ENCODE measurements at places on chromosomes 2 and 18.
A peak's percentile ranks its signal among the peaks of the same experiment; 100 is the strongest.

DNA sequence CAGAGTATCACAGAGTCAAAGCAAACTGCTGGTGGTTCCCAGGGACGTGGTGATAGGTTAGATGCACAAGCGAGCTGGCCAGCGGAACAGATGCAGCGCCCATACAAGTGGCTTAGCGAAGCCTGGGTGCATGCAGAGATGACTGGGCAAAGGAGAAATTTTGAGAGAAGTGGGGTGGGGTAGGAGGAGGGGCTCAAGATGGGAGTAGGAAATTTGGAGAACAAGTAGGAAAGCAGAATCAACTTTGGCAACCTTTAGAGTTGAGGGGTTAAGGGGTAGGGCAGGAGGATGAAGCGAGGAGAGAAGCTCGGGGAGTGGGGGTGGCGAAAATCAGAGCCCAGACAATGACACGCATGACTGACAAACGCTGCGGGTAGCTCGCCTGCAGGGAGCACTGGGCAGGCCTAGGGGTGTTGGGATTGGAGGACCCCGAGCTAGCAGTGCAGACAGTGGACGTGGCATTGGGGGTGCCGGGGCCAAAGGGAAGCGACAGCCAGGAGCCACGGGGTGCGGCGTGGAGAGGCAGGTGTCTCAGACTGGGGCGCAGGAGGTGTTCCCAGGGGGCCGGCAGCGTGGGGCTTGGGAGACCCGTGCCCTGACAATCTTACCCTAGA lies 431 bp downstream of the FAM98A start:
- peak; percentile 8 for DNase-seq

GRCh38 chr18:7567474-7568425 lies 634 bp downstream of the PTPRM start:
- no peak for DNase-seq

- DNase-seq, result no peak
Observed at GRCh38 chr2:218716070-218716469, 5.4 kb downstream of the TTLL4 start.

DNA sequence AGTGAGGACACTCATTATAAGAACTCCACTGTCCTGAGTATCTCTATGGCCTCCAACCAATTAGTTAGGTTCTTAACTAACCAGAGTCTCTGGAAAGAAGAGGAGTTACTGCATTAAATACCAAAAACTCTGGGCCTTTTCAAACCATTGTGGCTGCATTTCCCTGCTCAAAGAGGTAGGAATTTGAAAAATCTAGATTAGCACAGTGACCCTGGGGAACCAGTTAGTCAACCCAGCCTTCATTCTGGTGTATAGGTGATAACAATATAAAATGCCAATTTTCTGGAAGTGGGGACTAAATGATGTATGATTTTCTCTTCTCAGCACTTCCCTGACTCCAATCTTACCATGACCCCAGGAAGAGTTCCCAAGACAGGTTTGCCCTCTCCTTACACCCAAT lies 287.8 kb upstream of the SETBP1 start:
- no peak for DNase-seq

GRCh38 chr18:13302040-13302439 lies 83.5 kb downstream of the LDLRAD4 start:
- DNase-seq, result no peak

DNA sequence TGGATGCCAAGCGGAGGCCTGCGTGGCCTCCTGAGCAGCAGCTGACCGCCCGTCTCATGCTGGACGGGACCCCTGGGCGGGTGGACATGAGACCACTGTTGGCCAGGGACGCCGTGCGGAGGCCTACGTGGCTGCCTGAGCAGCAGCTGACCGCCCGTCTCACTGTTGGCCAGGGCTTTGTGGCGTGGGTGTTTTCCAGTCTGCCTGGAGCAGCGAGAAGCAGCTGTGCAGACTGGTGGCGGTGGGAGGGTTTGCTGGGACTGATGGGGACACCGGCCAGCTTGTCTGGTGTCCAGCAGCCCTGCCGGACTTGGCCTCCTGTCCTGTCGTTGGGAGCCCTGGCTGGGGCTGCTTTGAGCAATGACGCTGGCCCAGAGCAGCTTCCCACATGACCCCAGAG lies 5.8 kb upstream of the D2HGDH start:
- no peak for DNase-seq

DNA sequence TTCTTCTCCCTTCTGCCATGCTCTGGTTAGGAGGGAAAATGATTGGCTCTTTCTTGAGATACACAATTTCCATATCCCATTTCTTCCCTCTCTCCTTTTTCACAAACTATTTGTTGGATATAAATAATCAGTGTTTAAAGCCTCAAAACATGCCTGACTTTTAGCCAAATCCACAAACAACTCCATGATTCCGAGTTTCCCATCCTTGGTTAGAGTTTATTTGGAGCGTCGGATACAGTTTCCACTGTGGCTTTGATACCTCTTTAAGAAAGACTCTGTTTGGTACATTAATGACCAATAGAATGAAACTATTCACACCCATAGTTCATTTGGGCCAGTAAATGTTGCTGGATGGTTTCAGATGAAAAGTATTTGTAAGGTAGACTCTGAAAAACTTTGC lies 5.9 kb upstream of the FHL2 start:
- no peak for DNase-seq

- DNase-seq, result no peak
Observed at GRCh38 chr2:144097440-144098225, 422.3 kb downstream of the ZEB2 start.

DNA sequence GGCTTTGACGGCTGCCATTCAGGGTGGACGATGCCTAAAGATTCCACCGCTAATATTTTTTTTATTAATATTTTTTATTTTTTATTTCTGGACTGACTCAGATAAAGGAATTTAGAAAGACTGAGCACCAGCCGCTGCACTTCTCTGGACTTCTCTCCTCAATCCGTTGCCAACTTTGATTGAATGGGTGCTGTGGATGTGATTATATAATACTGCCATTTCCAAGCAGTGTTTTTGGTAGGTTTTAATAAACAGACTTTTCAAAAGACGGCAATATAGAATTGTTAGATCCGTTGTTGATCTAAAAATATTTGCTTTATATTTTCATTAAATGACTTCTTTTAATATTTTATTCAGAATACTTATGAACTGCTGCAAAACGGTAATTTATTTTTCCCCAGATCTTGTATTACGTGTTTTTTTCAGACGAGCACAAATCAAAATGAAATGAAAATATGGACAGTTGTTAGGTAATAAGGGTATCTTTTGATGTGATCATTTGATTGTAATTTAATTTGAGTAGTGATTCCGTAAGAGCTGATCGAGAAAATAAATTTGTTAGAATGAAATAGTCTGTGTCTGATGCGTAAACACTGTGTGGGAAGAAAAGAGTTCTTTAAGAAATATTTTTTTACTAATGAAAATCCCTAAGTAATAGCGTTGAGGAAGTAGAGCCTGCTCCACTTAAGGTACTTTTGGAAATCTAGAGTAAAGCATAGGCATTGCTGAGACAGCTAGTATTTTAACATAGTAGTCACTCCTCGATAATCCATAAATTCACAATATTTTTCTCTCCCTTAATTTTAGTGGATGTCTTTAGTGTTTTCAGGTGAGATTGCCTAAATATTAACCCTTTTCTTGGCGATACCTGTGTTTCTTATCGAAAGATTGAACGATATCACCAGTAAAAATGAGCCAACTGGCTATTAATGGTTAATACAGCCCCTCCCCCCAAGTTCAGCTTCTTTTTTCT lies 4.4 kb downstream of the POU3F3 start:
- DNase-seq, result no peak

GRCh38 chr2:121253021-121253673 lies 31.9 kb downstream of the TFCP2L1 start:
- DNase-seq, result no peak

DNA sequence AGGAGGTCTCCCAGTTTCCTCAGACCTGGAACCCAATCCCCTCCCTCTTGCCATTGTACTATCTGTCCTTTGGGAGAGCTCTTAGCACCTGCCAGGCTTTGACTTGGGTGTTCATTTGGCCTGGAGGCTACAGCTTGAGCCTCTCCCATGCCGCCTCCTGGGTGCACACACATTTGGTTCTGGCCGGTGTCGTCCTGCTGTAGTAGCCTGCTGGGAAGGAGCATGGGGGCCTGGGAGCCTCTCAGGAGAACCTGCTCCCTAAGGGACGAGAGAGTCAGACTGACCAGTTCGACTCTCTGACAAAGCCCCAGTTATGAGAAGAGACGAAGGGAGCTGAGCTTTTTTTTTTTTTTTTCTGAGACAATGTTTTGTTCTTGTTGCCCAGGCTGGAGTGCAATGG lies 7.4 kb upstream of the SFTPB start:
- no peak for DNase-seq

Measured in stimulated activated CD8-positive, alpha-beta memory T cell treated with anti-CD3 and anti-CD28 coated beads, Interleukin-4, amount 100 ng/mL, for 24 hours (primary cell).